ENCODE measurements at places on chromosomes 1 and 21.

DNA sequence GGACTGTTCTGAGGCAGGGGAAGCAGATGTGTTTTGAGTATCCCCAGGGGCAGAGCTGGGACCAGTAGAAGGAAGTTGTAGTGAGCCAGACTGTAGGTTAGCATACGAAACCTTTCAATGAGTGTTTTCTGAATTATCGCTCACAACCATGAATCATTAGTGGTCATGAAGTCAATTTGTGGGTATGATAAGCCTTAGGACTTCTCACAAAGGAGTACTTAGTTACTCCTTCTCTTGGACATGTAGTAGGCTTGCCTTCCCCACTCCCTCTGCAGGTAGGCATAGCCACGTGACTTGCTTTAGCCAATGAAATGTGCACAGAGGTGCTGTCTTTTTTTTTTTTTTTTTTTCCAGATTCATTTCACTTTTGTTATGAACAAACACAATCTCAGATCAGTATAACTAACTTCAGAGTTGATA lies 23.9 kb upstream of the FAAH start:
- DNase-seq = no peak

DNA sequence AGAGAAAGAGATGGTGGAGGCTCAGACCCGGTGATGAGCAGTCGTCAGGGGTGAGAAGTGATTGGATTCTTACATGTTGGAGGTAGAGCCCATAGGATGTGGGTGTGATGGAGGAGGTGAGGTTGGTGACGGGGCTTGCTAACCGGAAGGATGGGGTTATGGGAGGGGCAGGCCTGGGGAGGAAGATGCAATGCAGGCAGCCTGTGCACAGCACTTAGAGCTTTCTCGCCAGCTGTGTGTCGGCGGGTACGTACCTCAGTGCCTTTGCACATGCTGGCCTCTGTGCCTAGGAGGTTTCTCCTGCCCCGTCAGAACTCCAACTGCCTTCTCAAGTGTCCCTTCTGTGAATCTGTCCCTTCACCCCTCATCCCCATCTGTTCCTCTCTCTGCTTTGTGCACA lies 2.9 kb upstream of the BSND start:
- peak; percentile 4 for DNase-seq

- no peak for DNase-seq
Observed at GRCh38 chr21:16741141-16741665, 771.6 kb upstream of the CXADR start.

- DNase-seq = no peak
Observed at GRCh38 chr1:207959910-207960309, 49.0 kb upstream of the CD34 start.

DNA sequence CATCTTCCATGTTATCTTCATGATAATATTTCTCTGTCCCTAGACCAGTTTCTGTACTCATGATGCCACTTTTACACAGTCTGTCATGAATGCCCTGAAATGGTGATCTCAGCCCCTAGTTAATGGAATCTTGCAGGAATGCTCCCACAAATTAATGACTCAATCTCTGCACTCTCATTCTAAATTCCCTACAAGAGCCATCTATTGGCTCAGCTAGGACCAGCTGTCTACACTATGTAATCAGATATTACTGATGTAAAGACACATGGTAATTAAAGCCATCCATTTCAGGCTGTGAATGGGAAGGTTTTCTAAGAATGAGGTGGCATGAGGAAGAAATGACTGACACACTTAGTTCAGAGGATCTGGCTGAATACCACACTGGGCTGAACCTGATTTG lies 199.1 kb upstream of the KCND3 start:
- DNase-seq = no peak

GRCh38 chr1:244344001-244344400 lies 107.7 kb downstream of the ADSS2 start:
- no peak for DNase-seq

DNA sequence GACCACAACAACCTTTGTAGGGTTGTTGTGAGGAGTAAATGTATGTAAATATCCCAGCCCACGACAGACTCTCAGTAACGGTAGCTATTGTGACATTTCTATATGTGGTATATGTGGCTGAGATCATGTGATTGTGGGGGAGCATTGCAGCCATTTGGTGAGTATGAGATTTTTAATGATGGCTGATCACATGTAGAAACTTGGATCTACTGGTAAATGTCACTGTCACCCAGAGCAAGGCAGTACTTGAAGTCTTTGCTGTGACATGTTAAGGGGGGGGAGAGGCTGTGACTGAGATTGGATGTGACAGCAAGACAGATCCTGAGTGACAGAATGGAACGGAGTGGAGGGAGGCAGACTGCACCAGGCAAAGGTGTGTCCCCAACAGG lies 23.9 kb upstream of the MEF2D start:
- no peak for DNase-seq

DNA sequence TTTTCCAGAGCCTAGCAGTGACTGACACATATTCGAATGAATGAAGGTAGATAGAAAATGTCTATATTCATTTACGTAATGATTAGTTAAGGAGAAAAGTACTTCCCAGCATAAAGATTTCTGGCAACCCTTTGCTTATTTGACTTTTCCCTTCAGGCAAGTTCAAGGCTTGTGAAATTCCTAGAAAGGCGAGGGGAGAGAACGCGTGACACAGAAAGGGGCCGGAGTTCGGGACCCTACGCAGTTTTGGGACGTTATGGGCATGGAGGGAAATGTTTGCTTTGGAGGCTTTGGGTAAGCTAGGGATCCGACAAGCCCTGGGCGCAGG lies 472 bp upstream of the USP25 start:
- no peak for DNase-seq
